ENCODE measurements at places on chromosomes 7 and 10.
A peak's percentile ranks its signal among the peaks of the same experiment; 100 is the strongest.

- no peak for DNase-seq
These were observed 7.7 kb upstream of the GUSB start for GRCh38 chr7:65989694-65990080.

DNA sequence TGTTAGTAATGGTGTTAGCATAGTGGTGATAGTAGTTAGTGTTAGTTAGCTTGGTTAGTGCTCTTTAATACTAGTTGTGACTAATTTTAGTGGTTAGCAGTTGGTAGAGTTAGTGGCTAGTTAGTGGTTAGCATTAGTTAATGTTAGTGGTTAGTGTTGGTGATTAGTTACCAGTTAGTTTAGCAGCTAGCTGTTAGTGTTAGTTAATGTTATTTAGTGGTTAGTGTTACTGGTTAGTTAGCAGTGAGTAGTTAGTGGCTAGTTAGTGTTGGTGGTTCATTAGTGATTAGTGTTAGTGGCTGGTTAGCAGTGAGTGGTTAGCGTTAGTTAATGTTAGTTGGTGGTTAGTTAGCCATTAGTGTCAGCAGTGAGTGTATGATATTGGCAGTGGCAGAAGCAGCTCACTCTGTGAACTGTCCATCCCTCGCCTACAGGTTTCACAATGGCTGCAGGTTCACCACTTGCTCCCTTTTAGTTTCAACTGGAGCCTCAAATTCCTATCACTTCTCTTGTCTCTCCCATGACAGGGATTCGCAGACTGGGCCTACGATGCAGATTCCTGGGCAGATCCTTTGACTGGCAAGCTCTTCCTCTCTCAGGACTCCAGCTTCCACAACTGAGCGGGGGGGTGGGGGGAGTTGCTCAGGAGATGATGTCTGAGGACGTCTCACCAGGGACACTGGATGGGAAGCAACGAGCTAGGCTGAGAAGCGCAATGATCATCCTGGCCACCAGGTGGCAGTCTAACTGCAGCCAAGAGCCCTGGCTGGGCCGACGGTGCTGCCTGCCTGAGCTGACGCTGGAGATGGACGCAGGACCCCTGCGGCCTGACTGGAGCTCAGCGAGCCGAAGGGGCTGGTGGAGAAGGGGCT lies 19.5 kb downstream of the GHRHR start:
- DNase-seq = peak; percentile 82

GRCh38 chr10:105291571-105291970 lies 650.5 kb downstream of the SORCS3 start:
- no peak for DNase-seq

GRCh38 chr7:157721468-157722136 lies 384.8 kb downstream of the DNAJB6 start:
- DNase-seq = no peak

DNA sequence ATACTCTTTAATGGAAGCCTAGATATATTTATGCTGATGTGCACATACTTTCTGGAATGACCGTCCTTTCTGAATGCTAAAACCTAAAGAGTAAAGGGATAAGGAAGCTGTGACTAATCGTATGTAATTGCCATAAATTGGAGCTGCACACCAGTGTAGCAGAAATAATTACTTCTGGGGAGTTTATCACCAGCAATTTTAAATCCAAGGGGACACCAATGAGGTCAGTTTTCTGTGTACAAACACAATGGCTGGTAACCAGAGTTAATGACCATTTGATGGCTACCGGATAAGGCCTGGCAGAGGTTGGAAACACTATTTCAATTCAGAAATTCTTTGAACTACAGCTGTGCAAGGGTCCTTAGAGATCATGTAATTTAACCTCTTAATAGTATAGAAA lies 670.1 kb downstream of the REEP3 start:
- no peak for DNase-seq

GRCh38 chr10:12681252-12681651 lies 320.3 kb downstream of the CCDC3 start:
- DNase-seq = no peak

GRCh38 chr7:123616223-123616622 lies 14.6 kb downstream of the ASB15 start:
- peak; percentile 6 for DNase-seq

- DNase-seq = no peak
These were observed 8.1 kb upstream of the FAM107B start for GRCh38 chr10:14782691-14783363.

- DNase-seq = peak; percentile 88
These were observed 1.5 kb downstream of the MKX start for GRCh38 chr10:27743877-27744801.

DNA sequence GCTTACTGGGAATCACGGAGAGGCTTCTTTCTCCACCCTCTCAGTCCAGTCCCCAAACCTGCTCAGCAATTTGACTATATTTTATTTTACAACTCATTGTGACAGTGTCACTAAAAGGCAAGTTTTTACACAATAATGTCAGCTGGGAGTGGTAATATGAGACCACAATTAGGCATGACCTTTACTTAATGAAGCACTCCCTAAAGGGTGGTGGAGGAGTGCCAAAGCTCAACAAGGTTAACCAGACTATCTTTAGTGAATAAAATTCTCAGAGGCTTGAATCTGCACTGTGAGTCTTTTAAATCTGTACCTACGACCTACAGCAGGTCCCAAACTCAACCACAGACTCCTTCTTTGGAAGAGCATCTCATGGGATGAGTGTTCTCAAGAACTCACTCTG lies 215.6 kb downstream of the TAX1BP1 start:
- no peak for DNase-seq

DNA sequence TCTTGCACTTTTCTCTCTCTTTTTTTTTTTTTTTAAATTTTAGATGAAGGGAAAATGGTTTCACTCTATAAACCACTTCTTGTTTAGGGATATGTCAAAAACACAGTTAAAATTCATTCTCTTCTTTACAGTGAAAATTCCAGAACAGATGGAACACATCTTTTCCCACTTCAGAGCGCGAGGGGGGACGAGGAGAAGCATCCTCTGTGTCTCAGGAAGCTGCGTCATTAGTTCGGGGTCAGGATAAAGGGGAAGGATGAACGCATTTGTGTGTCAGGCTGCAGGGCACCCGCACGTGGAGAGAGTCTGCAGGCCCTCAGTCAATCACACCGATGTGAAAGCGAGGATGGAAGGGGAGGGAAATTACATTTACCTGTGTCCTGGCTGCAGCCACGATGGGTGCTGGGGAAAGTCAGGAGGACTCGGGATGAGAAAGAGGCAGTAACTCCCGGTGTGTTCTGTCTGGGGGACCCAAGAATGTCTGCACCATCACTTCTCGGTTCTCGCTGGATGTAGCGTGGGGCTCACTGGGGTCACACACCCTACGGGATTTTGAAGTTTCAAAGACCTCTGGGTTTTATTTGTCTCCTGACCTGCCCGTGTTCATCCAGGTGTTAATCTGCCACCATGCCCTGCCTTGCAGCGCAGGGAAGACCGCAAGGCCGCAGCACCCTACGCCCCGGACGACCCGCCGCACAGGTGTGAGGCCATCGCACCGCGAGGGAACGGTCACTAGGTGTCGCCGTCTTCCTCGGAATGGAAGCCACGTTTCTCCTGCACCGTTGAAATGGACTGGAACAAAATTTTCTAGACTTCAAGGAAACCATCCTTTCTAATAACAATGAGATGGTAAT lies 66.7 kb upstream of the PITRM1 start:
- DNase-seq = peak; percentile 78

GRCh38 chr7:75591467-75592255 lies 99.5 kb downstream of the SPDYE5 start:
- no peak for DNase-seq

- DNase-seq = peak; percentile 9
These were observed 229.7 kb upstream of the PFKP start for GRCh38 chr10:2837674-2838073.

- no peak for DNase-seq
These were observed 15.6 kb upstream of the SH3PXD2A start for GRCh38 chr10:103871006-103871405.

DNA sequence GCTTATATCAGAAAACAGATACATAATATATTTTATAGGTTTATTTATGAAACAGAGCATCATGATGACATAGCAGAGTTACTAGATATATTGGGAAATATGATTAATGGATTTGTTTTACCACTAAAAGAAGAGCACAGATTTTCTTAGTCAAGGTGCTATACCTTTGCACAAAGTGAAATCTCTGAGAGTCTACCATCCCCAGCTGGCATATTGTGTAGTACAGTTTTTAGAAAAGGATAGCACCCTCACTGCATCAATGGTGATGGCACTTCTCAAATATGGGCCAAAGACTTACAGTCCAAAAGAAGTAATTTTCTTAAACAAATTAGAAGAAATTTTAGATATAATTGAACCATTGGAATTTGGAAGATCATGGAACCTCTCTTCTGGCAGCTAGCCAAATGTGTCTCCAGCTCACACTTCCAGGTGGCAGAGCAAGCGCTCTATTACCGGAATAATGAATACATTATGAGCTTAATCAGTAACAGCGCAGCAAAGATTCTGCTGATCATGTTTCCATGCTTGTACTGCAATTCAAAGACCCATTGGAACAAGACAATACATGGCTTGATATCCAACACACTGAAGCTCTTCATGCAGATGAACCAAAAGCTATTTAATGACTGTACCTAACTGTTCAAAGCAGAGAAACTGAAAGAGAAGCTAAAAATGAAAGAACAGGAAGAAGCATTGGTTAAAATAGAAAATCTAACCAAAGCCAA lies 21.9 kb upstream of the CREB3L2 start:
- no peak for DNase-seq

- DNase-seq = peak; percentile 24
These were observed at the start of gene SLC13A4 for GRCh38 chr7:135728136-135728669. Gene SLC13A4, minus strand, starts transcription at chr7:135728186. Its CDS starts 690 bp downstream, at chr7:135727496.

GRCh38 chr7:30451539-30452279 lies 26.9 kb downstream of the NOD1 start:
- DNase-seq = no peak

DNA sequence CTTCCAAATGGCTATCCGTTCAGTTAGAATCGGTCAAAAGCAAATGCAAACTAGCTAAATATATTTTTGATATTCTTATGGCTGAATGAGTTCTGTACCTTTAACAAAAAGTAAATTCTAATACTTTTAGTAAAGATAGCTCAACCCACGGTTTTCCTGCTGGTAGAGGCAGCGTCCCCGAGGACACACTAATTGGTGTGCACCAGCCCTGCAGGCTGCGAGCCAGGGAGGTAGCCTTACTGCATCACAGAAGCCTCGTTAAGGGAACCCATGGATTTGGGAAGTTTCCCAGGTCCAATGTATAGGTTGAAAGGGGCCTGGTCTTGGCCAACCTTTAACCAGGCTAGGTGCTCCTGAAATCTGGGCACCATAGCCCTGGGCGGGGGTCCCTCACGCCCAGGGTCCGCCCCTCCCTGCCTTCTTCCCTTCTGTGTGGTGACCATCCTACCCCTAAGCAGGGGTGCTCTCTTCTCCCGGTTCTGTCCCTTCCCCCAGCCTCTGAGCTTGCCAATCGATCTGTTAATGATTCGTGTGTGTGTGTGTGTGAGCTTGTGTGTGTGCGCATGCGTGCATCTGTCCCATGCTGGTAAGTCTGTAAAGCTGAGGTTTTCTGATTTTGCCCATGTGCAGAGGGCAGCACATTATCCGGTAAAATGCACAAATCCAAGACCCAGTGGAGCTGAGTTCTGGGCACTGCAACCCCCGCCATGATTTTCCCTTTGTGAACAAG lies 191.7 kb downstream of the TCERG1L start:
- DNase-seq = no peak

DNA sequence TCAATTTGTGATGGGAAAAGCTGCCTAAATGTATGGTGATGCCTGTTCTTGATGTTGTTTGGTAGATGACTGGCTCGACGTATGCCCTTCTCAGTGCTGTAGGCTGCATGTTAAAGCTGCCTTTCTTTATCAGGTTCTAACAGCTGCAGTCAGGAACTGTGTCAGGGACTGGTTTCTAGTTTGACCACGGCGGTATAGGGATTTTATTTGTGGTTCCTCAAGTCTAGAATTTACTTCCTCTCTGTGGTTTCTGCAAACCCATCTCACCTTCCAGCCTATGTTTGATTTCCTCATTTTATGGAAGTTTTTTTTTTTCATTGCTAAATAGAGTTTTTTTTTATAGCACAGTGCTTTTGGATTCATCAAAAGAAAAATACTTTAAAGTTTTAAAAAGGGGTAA lies 26.5 kb downstream of the LMTK2 start:
- DNase-seq = no peak

DNA sequence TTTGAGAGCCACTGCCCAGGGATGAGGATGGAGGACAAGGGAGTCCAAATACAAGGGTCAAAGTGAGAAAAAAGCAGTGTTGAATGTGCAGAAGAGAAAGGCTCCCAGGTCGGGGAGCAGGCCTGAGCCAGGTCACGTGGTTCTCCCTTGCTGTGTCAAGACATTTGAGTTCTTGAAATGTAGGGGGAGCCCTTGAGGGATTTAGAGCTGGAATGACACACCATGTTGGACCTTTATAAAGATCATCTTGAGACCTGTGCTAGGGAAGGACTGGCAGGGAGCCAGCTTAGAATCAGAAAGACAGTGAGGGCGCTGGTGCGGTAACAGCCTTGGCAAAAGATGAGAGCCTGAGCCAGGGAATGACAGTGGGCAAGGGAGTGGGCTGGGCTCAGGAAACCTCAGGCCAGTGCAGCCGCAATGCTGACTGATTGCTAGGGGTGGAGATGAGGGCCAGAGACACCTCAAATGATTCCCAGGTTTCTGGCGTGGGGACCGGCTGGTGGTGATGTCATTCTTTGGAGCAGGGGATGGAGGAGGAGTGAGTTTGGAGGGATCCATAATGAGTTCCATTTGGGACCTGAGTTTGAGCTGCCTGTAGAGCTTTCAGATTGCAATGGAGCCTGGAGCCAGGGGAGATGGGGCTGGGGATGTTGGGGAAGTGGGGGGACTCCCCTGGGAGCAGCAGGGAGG lies 120.1 kb downstream of the PTPN20 start:
- peak; percentile 61 for DNase-seq

DNA sequence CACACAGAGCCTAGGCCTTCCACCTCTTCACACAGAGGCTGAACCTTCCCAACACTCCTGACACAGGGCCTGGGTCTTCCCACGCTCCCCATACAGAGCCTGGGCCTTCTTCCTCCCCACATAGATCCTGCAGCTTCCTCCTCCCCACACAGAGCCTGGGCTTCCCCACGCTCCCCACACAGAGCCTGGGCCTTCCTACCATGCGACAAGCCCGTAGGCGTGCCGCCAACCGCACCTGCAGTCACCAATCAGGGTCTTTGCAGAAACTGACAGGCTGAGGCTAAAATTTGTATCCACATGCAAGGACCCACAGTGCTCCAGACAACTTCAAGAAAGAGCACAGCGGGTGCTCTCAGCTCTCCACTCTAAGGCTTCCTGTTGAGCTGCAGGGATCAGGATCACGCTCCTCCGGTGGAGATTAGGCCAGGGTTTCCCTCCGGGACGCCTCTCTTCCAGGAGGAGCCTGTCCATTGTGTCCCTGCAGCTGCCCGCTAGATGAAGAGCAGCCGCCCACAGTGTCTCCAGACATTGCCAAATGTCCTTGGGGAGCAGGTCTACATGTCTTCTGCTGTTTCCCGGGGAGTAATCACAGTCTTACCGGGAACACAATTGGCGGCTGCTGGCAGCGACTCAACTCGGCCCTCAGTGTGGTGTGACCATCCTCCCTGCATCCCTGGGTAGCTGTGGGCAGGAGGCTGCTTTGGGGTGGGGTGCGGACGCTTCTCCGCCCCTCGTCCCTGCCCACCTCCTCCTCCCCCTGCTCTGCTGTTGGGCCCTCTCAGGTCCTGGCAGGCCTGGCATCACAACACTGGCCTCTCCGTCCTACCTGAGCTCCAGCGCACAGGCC lies 9.7 kb downstream of the CFAP46 start:
- DNase-seq = no peak

GRCh38 chr7:55043691-55044370 lies 25.0 kb downstream of the EGFR start:
- DNase-seq = no peak

Data from GM23248 (cell line).